ENCODE measurements at places on chromosomes 5 and 9.

GRCh38 chr5:67413721-67414120 is 217.1 kb upstream of the CD180 start:
- DNase-seq: no peak

DNA sequence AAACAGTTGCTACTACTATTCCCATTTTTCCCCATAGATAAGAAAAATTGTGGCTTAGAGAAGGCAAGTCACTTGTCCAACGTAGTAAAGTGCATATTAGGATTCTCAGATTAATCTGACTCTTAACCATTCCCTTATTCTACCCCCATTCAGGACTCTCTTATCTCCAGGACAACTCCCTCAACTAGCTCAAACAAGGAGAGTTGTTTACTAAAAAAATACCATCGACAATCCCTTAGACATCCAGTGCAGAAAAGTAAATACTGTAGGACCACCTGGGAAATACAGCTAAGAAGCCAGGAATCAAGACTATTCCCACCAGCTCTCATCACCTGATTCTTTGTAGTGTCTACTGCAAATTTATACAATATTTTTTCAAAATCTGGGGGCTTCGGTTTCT is 9.4 kb upstream of the GRAMD2B start:
- DNase-seq: no peak

DNA sequence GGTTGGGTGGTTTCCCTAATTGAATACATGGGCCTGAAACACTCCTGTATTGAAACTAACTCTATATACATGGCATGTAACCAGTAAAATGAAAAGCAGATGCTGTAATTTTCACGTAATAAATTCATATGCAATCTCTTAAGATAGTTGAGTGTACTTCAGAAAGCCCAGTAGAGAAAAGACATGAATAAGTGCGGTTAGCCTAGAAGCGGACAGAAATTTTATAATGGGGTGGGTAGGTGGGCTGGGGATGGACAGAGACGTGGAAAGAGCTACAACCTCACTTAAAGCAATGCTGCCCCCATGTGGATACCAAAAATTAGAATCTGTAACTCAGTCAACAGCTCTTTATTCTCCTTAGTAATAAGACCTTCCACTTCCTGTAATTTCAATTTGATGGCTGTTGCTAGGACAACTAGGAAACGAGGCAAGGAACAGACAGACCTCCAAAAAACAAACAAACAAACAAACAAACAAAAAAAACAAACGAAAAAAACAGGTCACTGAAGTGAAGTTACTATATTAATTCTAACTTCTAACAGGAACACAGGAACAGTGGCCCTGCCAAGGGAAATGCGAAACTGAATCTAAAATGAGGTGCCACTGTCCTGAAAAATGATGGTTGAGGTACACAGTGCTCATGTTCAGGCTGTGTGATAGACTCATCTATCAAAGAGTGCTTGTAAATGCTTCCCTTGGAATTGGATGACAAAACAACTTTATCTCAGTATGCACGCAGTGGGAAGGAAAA is 103.4 kb upstream of the GNA14 start:
- peak; percentile 20 for DNase-seq

DNA sequence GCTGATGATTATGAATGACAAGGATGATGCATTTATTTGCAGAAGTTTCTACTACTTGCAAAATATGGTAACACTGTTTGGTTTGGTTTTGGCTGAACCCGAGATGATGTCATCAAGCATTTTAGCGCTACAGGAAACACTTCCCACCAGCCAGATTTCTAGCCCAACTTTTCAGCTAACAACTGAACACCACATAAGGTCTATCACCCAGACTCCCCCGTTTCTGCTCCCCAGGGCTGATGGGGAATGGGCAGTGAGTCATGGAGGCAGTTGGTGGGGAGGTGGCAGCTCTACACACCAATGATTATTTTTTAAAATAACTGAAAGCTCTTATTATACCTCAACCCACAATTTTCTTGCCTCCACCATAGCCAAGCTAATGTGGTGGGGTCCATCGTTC is 302.9 kb downstream of the CEMIP2 start:
- no peak for DNase-seq

- peak; percentile 78 for DNase-seq
Measured at GRCh38 chr5:16539169-16539666, 73.6 kb upstream of the ZNF622 start.

GRCh38 chr9:16028548-16028947 is 475.7 kb downstream of the CCDC171 start:
- no peak for DNase-seq

- DNase-seq: no peak
Measured at GRCh38 chr9:84974855-84975254, 305.3 kb downstream of the NTRK2 start.

DNA sequence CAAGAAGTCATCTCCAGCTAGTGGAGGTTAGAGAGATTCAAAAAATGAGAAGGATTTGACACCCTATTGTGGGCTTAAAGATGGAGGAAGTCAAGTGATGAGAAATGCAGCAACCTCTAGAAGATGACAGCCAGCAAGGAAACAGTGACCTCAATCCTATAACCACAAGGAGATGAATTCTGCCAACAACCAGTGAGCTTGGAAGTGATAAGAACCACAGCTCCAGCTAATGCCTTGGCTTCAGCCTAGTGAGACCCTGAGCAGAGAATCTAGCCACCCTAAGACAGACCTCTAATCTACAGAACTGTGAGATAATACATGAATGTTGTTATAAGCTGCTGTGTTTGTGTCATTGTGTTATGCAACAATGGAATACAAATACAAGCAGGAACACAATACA is 262.4 kb downstream of the GRIA1 start:
- no peak for DNase-seq
